Peyer's patch (tissue), 4 donors: ENCODE measurements at places on chromosomes 13 and 19. TPM values are rescaled to one million over a fixed set of nuclear protein-coding genes. Genes with fewer than 3 reads are reported as not detected.

The ZNF99 gene
- total RNA-seq: not detected

The ZNF442 gene
- 1.6 TPM for total RNA-seq

The SERTAD1 gene
- total RNA-seq: 4.1 TPM

The DACH1 gene
- total RNA-seq: 27.4 TPM

DNA sequence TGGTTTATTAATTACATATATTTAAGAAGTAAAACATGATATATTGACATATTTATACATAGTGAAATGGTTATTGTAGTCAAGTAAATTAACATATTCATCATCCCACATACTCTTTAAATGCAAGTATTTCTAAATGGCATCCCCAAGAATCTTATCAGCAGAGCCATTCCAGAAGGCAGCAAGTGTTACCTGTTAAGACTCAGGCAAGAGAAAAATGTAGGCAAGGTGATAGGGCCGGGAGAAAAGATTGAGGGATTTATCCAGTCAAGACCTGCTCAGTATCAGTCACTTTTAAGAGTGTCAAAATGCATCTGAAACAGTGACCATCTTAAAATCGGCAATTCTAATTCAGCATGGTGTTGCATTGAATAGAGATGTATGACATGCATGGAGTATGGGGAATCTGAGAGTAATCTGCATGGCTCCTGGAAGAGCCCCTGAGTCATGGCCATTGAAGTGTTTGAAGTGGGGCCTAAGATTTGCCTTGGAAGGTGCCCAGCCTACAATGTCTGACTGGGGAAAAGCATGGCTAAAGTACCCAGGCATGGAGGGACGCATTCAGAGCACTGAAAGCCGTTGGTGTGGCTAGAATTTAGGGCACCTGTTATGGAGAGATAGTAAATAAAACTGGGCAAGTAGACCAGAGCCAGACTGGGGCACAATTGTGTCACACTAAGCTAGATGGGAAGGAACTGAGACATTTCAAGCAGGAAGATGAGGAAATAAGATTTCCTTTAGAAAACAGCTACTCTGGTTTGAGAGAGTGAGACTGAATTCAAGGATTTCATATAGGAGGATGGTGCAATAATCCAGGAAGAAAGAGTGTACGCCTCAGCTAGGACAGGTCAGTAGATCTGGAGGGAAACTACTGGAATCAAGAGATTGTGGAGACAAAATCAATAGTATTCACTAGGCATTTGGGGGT lies 25.0 kb upstream of the C1QTNF9B start:
- DNase-seq: no peak

- DNase-seq: no peak
These were observed 8.1 kb downstream of the SELENOW start for GRCh38 chr19:47786566-47786965.

DNA sequence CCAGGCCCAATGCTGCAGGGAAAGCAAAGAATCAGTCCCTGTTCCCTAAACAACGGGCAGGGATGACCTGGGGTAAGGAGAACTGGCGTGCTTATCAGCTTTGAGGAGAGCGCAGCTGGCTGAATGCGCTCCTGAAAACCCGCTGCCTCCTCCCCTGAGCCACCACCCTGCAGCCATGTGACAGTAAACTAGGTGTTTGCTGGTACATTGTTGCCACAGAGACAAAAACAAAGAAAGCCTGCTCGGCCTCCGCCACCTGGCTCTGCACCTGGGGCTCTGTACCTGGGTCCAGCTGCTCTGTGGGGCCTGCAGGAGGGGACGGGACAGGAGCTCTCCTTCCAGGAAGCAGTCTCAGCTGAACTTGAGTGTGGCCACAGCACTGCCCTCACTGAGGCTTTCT lies 21.8 kb downstream of the MCF2L start:
- peak; percentile 81 for DNase-seq

GRCh38 chr13:97353927-97354675 lies 79.9 kb upstream of the RAP2A start:
- no peak for DNase-seq

DNA sequence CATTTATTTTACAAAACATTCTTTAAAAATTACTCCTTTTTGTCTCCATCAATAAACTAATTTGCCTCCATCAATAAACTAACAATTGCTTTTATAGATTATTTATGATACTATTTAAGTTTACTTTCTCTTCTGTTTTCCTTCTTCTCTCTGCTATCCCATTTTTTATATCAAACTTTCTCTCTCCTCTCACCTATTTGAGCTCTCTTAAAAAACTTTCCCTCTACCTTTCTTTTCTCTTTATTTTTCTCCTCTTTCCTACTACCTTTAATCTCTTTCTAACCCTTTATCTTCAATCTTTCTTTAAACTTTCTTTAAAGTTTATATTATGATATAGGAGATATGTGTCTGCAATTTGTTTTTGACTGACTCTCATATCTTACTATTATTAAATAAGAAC lies 566.4 kb downstream of the DACH1 start:
- DNase-seq: no peak

- no peak for DNase-seq
These were observed 52.4 kb upstream of the SOX21 start for GRCh38 chr13:94764576-94765321.

DNA sequence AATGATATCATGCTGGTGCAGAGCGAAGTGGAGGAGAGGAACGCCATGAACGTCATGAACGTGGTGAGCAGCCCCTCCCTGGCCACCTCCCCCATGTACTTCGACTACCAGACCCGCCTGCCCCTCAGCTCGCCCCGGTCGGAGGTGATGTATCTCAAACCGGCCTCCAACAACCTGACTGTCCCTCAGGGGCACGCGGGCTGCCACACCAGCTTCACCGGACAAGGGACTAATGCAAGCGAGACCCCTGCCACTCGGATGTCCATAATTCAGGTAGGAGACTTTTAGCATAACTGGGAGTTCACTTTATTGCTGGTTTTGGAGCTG lies 3.3 kb downstream of the PCDH17 start:
- DNase-seq: no peak

GRCh38 chr19:31803835-31804446 lies 454.7 kb upstream of the TSHZ3 start:
- no peak for DNase-seq

GRCh38 chr13:100128373-100128772 lies 39.5 kb downstream of the PCCA start:
- DNase-seq: no peak

DNA sequence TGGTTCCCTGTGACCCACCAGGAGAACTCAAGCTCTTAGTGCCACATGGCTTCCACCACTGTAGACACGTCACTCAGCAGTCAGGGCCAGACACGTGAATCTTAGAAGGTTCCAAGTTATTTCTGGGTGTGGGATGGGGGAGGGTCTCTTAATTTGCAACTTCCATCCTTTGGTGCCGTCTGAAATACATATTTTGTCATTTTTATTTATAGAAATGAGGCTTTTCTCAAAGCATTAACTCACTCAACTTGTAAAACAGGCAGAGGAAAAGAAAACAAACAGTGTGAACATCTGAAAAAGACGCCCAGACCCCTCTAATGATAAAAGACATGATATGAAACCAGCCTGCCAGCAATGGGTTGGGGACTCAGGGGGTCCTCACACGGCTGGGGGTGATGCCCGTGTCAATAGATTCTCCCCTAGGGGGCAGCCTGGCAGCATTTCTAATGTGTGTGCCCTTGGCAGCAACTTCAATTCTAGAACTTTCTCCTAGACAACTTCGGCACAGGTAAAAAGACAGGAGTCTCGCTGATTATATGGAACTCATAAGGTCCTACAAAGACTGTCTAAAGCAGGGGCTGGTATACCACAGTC lies 15.4 kb downstream of the PIP5K1C start:
- no peak for DNase-seq
